Breast epithelium (tissue), 4 donors: ENCODE measurements at places on chromosomes 1 and 21. TPM values are rescaled to one million over a fixed set of nuclear protein-coding genes. Genes with fewer than 3 reads are reported as not detected.

DNA sequence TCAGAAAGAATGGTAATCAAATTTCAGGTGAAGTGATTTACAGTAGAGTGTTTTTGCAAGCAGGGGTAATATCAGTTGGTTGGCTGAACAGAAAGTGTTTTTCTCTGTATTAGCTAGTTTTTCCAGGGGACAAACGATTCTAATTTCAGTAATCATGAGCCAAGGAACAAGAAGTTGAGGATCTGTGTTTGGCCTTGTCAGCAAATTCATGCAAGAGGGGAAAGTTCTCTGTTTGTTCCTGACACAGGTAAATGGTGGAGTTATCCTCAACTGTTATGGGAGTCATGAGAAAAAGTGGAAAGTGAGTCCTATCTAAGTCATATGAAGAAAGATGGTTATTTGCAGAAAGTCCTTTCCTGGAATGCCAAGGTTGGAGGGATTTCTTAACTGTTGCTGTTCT lies 24.6 kb upstream of the SLC35A3 start:
- no peak overlapping the region for H3K27ac ChIP-seq
- no peak overlapping the region for H3K4me3 ChIP-seq
- no peaks in the 10 kb centered on the region for H3K4me1 ChIP-seq
- no peak for DNase-seq
- H3K27me3 ChIP-seq = no peaks in the 10 kb centered on the region

DNA sequence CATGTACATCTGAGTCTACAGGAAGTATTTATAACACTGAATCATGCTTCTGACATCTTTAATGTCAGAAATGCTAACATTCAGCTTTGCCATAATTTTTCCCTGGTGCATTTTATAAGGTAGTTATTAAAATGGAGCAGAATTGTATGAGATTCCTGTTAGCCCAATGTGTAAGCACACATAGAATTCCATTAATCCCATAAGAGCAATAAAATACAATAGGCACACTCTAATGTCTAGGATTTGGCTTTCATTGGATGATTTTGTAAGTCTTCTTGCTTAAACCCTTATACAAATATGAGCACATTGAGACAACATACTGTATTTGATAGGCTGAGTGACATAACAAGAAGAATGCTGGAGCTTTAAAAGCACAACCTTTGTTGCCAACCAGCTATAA lies 256.4 kb downstream of the HMCN1 start:
- no peaks in the 10 kb centered on the region for H3K36me3 ChIP-seq
- H3K4me3 ChIP-seq = no peak overlapping the region
- H3K27me3 ChIP-seq = no peaks in the 10 kb centered on the region
- no peaks in the 10 kb centered on the region for H3K4me1 ChIP-seq
- no peak for DNase-seq

The CACHD1 gene
- total RNA-seq = 21.6 TPM

The AZIN2 gene
- 11.8 TPM for total RNA-seq
